H54 (cell line): ENCODE measurements at places on chromosomes 1 and 21.

- no peak for DNase-seq
Measured at GRCh38 chr1:153466908-153467307, 6.5 kb upstream of the S100A7 start.

- no peak for DNase-seq
Measured at GRCh38 chr1:87712261-87713010, 383.8 kb downstream of the LMO4 start.

- DNase-seq = no peak
Measured at GRCh38 chr1:15206418-15207030, 40.5 kb upstream of the FHAD1 start.

DNA sequence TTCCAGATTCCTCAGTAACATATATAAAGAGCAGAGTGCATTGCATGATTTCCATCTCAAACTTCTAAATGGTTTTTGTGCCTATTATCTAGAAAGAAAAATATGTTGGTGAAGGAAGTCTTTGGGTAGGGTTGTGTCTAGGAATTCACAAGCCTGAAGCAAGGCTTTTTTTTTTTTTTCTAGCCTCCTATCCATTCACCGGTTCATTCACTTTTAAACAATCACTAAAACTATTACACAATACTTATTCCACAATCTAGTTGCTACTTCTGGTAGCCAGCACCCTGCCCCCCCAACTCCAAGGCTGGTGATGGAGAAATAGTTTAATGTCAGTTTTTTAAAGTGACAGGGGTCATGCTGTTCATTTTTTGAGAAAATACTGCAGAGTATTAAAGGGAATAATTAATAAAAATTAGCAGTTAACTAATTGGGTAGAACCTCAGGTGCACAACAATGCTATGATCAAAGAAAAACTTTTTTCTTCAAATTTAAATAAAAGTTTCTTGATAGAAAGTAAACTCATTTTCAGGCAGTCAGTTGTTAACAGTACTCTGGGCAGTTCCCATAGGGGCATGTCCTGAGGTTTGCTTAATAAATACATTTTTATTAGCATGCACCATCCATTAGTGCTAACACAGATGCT is 10.9 kb downstream of the IRF2BP2 start:
- no peak for DNase-seq

- DNase-seq = no peak
Measured at GRCh38 chr1:237383791-237384190, 341.8 kb downstream of the RYR2 start.

GRCh38 chr1:176111835-176112234 is 95.3 kb downstream of the COP1 start:
- DNase-seq = no peak

DNA sequence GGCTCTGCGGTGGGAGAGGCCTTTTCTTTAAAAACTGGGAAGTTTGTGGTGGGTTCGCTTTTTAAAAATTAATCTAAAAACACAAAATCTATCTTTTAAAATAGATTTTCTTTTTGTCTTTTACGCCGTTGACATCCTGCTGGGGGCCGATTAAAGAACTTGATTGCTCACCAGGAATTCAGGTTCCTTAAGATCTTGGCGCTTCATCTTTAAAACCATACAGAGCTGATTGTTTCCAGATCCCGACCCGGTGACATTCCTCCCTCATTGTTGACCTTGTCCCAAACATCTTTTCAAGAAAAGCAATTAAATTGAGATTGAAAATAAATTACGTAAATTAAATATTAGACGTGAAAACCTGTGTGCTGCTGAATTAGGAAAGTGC is 546 bp upstream of the ZNF697 start:
- no peak for DNase-seq

GRCh38 chr1:198373376-198373775 is 167.1 kb downstream of the ATP6V1G3 start:
- no peak for DNase-seq

DNA sequence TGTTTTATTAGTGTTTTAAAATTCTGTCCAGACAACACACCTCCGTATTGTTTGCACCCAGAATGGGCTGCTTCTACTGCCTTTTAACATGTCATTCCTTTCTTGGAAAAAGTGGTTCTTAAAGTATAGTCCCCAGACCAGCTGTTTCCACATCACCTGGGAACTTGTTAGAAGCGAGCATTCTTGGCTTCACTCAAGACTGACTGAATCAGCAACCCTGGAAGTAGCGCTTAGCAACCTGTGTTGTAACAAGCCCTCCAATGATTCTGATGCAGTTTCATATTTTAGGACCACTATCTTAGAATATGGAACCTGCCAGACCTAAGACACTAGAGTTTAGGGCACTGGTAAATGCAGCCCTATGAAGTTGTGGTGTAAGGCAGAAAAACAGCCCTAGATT is 6.0 kb upstream of the PPIE start:
- DNase-seq = no peak
